Stimulated activated CD4-positive, alpha-beta T cell treated with anti-CD3 and anti-CD28 coated beads, Interleukin-15, amount 100 ng/mL, for 1 hour (primary cell): ENCODE measurements at places on chromosomes 1 and 21.

DNA sequence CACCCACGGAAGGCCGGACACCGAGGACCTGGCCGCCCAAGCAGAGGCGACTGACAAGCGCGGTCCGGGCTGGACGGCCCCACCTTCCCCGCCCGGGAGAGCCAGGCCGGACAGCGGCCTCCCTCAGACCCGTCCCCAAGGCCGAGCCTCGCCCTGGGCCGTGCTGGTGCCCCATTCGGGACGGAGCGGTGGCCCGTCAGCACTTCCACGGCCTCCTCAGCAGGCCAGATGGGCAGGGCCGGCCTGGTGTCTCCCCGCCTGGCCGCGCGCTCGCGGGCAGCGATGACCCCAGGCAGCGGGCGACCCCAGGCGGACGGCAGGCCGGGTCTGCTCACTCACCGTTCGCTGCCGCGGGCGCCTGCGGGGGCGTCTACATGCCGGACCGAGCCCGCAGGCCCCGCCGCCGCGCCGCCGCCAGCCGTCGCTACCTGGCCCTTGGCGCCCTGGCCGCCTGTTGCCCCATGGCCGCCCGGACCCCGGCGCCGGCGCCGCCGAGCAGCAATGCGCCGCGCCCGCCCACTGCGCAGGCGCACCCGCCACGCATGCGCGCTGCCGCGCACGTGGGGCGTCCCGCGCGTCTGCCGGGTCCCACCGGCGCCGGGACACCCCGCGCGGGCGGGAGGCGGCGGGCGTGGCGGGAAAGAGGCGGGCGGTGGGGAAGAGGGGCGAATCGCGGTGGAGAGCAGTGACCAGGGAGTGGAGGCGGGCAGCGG is at the start of gene NADK:
NADK (minus strand) TSS at position 521 of the 713 bp plus-strand sequence. CDS start 13,064 bp downstream, outside the sequence.
- peak; percentile 73 for DNase-seq

- no peak for DNase-seq
Measured at GRCh38 chr1:182668521-182669054, 15.8 kb downstream of the RGS8 start.

- no peak for DNase-seq
Measured at GRCh38 chr1:9594471-9595155, 5.9 kb downstream of the TMEM201 start.

GRCh38 chr1:230415405-230416132 is 10.6 kb downstream of the PGBD5 start:
- DNase-seq = no peak

DNA sequence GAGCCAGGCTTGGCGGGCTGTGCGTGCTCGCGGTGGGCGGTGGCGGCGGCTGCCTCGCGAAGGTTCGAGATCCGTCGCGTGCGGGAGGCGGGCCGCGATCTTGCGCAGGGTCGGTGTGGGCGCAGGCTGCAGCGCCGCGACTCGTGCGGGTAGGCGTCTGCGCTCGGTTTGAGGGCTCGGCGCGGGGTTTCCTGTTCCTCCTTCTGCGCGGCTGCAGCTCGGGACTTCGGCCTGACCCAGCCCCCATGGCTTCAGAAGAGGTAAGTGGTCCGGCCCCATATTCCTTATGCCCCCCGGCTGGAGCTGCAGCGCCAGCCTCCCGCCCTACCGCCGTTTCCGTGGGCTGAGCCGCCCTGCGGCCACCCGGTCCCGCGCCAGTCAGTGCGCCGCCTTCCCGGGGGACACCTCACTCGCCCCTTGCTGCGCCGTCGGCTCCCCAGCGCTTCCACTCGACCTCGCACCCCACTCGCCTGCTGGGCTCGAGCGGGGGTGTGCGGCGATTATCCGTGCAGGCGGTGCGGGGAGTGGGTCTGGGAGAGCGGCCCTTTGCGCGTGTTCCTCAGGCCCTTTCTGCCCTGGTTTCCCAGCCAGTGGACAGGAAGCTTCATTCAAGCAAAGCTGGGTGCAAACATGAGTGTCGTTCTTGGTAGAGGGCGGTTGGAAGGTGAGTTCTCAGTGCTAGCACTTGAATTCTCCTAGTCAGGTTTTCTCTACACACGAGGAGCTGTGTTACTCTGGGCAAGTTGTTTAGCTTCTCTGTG is at the start of gene CACYBP:
CACYBP (plus strand) TSS at position 12 of the 761 bp plus-strand sequence; CDS start at position 246, 234 bp downstream.
- no peak for DNase-seq

- no peak for DNase-seq
Measured at GRCh38 chr1:31869449-31869848, 53.6 kb upstream of the SPOCD1 start.

- DNase-seq = no peak
Measured at GRCh38 chr21:46600978-46601377, 3.9 kb downstream of the S100B start.

GRCh38 chr21:38841472-38841871 is 35.7 kb downstream of the ETS2 start:
- DNase-seq = no peak

GRCh38 chr1:76068953-76069561 is 5.5 kb upstream of the ST6GALNAC3 start:
- DNase-seq = no peak

DNA sequence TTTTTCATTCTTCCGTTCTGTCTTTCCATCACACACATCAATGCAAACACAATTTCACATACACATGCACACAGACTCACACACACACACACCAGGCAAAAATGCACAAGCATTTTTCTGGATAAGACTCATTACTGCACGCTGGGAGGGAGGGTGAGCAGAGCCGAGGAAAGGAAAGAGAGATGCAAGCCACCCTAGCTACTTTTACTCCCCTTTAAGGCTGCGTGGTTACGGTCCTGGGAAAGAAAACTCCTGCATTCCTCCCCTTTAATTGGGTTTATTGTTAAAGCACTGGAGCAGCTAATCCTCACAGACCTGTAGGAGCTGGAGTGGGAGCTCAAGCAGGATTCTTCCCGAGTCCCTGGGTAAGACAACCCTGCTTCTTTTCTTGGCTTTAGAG is at the start of gene CAMK1G:
CAMK1G (plus strand) TSS at position 307 of the 400 bp plus-strand sequence. CDS start 11,270 bp downstream, outside the sequence.
- DNase-seq = no peak

GRCh38 chr1:102897557-102897956 is 210.8 kb downstream of the COL11A1 start:
- no peak for DNase-seq

- peak; percentile 66 for DNase-seq
Measured at GRCh38 chr1:155277902-155278688, 832 bp downstream of the HCN3 start.

- DNase-seq = no peak
Measured at GRCh38 chr1:23496490-23497181, 12.7 kb upstream of the ASAP3 start.

DNA sequence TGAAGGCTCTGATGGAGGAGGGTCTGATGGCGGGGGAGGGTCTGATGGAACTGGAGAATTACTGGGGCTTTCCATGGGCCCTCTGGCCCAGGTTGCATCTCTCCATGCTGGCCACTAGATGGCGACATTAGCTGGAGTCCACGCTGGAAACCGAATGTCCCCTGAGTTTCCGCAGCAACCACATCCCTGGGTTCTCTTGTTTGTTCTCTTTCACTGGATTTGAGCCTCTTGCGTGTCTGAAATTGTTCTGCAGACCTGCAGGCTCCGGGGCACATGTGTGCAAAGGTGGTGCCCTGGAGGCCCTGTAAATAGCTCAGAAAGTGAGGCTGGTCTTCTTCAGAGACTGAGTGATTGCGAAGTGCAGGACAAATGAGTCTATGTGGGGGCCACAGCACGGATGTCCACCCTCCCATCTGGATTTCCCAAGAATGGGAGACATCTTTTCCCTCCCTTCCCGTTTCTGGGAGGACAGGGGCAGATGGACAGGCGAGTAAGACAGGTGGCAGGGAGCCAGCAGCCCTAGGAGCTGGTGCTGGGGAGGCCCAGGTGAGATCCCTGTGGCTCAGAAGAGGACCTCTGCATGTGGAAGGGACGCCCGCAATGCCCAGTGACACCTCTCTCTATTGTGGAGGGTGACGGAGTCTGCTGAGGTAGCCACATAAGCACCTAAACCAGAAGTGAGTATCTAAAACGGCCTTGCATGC is 73.2 kb upstream of the ABCG1 start:
- peak; percentile 21 for DNase-seq

DNA sequence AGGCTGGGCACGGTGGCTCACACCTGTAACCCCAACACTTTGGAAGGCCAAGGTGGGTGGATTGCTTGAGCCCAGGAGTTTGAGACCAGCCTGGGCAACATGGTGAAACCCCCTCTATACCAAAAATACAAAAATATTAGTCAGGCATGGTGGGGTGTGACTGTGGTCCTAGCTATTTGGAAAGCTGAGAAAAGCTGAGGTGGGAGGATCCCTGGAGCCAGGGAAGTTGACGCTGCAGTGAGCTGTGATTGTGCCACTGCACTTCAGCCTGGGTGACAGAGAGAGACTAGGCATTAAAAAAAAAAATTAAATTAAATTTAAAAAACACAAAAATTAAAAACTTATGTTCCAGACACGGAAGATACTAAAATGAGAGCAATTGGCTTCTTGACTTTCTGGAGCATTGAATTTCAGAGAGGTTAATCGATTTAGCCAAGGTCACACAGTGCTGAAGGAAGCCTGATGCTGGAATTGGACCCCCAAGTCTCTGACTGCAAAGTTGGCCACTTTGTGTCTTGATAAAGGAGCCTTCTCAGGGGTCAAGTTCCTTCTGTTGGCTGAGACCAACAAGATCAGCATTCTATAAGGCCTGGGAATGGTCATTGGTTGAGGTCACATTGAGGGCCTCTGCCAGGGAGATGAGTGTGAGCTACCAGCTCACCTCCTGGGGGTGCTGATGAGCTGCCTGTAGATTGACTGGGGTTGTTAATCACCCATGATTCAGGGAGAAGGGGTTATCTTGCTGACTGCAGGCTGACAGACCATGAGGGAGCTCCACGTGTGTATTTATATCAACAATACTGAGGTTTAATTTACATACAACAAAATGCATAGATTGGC is 54.3 kb downstream of the RPS6KA1 start:
- no peak for DNase-seq

DNA sequence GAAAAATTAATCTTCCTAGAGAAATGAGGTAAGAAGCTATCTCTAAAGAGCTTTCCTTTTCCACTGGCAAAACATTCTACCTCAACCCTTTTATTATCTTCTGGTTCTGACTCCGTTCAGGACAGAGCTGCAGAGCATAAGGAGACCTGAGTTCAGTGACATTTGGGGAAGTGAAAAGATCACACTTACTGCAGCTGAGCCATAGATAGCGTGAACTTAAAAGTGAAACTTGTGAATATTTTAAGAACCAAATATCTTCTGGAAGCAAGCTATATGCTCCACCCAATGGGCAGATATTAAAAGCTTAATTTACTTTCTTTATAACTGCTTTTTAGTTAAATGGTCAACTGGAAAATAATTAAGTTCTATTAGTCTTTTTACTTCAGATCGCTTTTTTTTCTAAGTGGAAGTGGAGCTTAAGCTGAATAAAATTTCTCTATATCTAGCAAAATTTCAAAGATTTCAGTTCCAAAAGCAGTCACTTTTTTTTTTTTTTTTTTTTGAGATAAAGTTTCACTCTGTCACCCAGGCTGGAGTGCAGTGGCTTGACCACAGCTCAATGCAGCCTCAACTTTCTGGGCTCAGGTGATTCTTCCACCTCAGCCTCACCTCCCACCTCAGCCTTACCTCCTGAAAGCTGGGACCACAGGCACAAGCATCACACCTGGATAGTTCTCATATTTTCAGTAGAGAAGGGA is 11.9 kb downstream of the PTPN22 start:
- no peak for DNase-seq

- DNase-seq = no peak
Measured at GRCh38 chr1:90162216-90162615, 167.3 kb downstream of the ZNF326 start.

GRCh38 chr1:61082311-61083012 is at the start of gene NFIA:
TSS of gene NFIA (plus strand) at chr1:61082561.
- no peak for DNase-seq

GRCh38 chr1:54095546-54096226 is 42.3 kb downstream of the TCEANC2 start:
- no peak for DNase-seq

DNA sequence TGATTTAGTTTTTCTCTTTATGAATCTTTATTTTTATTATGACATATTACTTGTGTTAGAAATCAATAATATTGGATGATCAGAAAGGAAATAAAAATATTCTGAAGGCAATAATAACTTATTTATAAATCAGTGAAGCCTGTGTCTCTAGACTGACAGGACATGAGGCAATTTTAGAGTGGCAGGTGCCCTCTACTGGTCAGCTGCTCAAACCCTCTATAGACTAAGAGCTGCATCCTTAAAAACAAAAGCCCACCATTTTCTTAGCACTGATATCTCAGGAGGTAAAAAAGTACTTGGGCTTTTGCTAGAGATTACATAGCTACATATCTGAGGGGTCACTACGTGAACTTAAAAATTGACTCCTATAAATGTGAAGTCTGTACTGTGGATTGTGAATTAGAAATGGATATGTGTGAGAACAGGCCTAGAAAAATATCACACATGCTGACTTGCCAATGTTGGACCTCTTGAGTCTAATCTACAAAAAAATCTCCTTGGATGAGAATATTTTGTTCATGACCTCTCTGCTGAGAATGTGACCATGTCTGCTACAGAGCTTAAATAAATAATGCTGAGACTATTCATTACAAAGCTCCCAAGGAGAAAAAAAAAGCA is 597.9 kb upstream of the ADAMTS5 start:
- DNase-seq = no peak

DNA sequence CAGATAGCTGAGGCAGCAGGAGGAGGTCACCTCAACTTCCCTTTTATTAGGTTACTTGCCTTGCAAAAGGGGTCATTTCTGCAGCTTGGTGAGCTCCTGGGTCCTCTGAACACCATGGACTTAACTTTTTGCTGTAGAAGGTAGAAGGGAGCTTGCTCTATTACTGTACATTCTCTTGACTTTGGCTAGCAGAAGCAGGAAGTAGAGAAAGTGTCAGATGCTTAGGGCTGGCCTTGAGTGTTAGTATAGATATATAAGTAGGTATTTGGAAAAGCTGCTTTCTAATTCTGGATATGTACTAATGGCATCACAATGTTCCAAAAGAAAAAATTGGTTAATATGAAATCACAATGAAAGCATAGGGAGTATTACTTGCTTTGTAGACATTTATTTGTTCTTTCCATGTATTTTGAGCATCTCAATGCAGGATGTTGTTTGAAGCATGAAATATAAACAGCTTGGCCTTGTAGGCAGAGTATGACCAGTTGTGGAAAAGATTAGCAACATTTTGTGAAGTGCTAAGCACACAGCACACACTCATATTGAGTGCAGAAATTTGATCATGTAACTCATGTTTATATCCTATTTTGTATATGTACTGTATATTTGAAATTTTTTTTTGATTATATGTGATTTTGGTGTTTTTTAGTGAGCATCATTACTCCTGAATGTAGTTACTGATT is 108.8 kb downstream of the DYRK1A start:
- DNase-seq = no peak

- DNase-seq = no peak
Measured at GRCh38 chr1:53535226-53535625, 76.0 kb downstream of the DMRTB1 start.
